ENCODE measurements at places on chromosomes 12 and 14.

DNA sequence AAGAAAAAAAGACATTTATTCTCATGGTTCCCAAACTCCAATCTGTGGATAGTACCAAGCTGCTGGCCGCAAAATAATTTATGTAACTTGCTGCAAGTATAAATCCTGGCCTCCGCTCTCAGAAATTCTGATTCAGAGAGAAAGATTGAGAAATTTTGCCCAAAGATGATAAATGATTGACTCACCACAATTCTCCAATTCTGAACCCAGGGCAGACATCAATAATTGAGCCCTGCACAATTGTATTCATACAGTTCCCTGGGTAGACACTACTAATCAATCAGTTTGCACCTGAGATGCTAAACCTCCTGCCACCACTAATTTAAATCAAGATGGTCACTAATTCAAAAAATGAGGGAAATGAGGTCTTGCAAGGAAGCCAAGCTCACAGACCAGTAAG is 38.2 kb downstream of the TRPV4 start:
- no peak for DNase-seq

DNA sequence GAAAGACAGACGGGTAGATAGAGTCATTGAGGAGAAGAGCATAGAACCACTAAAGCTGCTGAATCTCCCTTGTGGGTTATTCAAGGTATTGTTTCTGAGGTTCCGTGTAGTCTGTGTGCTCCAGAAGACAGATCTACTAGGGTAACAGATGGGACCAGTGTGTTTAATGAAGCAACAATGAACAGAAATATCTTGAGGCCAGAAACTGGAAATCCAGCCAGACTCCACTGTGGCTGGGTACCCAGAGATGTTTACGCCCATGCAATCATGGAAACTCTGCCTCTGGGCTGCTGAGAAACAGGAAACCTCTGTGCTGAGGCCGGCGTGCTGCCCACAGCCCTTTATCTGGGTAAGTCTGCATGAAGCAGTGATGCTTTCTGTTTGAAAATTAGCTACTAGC is 8.3 kb downstream of the PROX2 start:
- no peak for DNase-seq

- no peak for DNase-seq
Observed at GRCh38 chr12:122197612-122197966, 5.9 kb upstream of the B3GNT4 start.

DNA sequence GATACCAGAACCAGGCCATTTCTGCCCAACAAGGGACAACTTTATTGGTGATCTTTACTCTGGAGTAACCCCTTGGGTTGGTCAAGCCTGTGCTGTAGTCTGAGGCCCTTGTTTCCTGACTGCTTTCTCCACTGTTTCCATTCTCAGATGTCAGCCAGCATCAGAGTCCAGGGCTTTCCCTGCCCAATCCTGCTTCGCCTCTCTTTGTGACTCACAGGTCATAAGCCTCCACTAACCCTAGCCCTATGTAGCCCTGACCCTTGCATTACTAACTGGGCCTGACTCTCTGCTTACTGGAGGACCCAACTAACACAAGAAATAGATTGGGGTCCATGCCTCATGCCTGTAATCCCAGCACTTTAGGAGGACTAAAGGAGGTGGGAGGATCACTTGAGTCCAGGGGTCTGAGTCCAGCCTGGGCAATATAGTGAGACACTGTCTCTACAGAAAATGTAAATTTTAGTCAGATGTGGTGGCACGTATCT is 8.6 kb upstream of the SNRNP35 start:
- no peak for DNase-seq

DNA sequence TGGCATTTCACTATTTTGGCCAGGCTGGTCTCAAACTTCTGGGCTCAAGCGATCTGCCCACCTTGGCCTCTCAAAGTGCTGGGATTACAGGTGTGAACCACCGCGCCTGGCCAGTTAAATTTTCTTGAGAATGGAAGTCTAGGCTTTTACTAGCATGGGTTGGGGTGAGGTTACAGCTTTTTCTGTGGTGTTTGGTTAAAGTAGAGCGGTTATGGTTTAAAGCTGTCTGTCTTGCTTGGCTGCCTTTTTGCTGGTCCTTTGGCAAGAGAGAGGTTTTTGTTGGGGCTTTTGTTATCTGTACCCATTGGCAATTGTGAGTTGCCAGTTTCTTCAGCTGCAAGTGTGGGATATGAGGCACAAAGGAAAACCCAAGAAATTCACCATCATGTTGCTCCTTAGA is 84.1 kb downstream of the BRMS1L start:
- no peak for DNase-seq

- DNase-seq: peak; percentile 95
Observed at GRCh38 chr12:75390899-75391538, at the start of gene GLIPR1L2. Gene GLIPR1L2, plus strand, starts transcription at chr12:75391089. Its CDS starts 28 bp downstream, at chr12:75391117.

GRCh38 chr12:65640489-65640901 is 183.8 kb upstream of the HMGA2 start:
- DNase-seq: no peak

DNA sequence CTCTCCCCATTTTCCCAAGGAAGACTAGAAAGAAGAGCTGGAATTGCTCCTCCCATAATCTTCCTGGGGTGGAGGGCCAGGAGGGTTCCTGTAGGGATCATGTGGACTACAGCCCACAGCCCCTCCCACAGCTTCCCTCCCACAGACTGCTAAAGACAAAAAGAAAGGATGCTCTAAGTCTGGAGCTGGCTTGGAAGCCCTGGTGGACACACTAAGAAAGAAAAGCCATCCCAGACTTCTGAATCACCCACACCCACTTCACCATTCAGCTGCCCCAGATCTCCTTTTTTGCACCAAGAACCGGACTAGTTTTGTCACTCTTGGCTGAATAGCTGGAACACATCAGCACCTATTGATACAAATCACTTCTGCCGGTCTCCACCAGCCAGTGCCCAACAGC is 56.8 kb upstream of the PLXNC1 start:
- no peak for DNase-seq

DNA sequence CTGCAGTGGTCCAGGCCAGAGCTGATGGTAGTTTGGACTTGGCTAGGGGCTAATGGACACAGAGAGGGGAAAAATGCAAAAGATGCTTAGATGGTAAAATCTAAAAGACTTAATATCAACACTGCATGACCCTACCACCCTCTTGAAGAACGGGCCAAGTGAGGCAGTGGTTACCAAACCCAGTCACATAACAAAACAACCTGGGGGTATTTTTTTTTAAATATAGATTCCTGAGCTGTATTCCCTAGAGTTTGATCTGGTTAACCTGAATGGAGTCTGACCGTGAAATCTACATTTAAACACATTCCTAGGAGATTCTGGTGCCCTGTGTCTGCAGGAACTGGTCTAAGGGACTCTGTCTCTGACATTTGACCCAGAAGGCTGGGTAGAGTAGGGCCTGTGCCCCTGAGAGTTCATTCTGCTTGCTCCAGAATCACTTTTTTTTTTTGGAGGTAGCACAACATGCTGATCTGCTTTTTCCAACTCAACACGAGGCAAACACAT is 15.7 kb downstream of the ABHD4 start:
- no peak for DNase-seq

- DNase-seq: no peak
Observed at GRCh38 chr14:46433381-46433780, 218.2 kb downstream of the RPL10L start.
